Amygdala (tissue), 56 donors: ENCODE measurements at places on chromosomes 7 and 10.

DNA sequence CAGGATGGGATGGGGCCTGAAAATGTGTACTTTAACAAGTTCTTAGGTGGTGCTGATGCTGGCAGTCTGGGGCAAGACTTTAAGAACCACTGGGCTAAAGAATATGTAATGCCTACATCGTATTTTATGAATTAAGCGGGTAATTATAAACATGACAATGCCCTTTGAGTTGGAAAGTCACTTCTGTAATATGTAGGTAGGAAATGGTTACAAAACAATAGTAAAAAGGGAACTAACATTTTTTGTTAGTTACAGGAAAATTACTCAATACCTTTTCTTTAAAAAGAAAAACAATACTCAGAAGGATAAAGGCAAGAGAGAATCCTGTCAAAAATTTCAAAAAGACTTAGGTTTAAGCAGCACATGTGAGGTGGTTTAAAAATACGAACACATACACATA lies 48.3 kb upstream of the STEAP4 start:
- no peak for DNase-seq

DNA sequence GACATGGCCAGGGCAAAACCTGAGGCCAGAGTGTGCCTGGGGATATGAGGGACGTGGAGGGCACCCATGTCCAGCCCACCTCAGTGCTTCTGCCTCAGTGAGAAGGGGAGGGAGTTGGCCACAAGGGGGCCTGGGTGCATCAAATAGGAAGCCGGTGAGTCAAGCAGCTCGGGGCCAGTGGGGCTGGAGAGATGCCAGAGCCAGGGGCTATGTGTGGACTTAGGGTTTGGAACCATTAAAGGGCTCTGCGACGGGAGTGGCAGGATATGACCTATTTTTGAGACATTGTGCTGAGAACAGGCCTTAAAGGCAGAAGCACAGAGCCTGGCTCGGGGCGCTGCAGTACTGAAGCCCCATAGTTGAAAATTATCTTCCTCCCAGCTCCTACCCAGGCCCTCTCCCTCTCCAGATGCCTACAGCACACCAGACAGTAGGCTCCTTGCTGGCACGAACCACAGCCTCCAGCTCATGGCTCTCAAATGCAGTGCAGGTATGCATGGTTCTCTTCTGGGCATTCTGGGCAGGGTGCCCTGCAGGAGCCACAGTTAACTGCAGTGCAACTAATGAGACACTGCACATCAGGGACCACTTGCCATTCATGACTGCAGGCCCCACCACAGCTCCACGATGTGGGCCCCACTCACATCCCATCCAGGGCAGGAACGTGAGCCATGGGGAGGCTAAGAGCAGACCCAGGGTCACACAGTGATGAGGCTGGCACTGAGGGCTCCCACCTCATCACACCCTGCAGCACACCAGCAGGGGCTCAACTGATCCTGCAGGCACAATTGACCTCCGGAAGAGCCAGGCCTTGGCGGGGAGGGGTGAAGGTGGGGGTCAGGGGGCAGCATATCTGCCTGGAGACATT lies 7.2 kb upstream of the PGAM2 start:
- DNase-seq: peak; percentile 14

GRCh38 chr7:119703895-119704294 lies 569.1 kb upstream of the KCND2 start:
- no peak for DNase-seq

DNA sequence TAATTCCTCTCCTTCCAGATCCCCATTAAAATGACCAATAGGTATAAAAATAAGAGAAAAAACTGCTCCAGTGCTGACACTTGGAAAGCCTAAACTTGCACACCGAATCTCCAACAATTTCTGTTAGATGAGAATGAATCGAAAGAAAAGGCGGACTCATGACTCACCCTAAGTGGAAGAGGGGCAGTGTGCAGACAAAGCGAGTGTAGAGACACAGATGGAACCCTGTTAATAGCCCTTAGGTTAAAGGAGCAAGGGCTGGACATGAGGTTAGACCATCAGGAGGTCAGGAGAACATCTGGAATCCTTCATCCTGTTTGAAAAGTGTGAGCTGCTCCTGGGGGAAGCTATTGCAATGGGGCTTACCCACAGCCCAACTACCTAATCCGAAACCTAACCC lies 103.4 kb upstream of the GLI3 start:
- DNase-seq: no peak
